ENCODE measurements at places on chromosomes 16 and 17.

GRCh38 chr16:20372701-20373100 lies 20.2 kb upstream of the UMOD start:
- DNase-seq, result no peak

GRCh38 chr16:59296888-59297287 lies 562.8 kb upstream of the GOT2 start:
- no peak for DNase-seq

- peak; percentile 24 for DNase-seq
These were observed 40.7 kb downstream of the TBX4 start for GRCh38 chr17:61492759-61493526.

GRCh38 chr16:10988879-10989278 lies 44.5 kb downstream of the CLEC16A start:
- DNase-seq, result no peak

- no peak for DNase-seq
These were observed 5.8 kb upstream of the RFFL start for GRCh38 chr17:35069311-35069710.

Measured in AG09319 (cell line).